ENCODE measurements at places on chromosomes 4 and X. TPM values are rescaled to one million over a fixed set of nuclear protein-coding genes. Genes with fewer than 3 reads are reported as not detected.

SPANXA2 gene
- not detected for total RNA-seq

GPM6B gene
- 1.0 TPM for total RNA-seq

GRCh38 chrX:101642093-101642492, 17.6 kb downstream of the ARMCX2 start:
- H3K27me3 ChIP-seq = no peaks in the 10 kb centered on the region
- H3K27ac ChIP-seq = no peak overlapping the region
- no peak overlapping the region for H3K4me3 ChIP-seq
- no peaks in the 10 kb centered on the region for H3K36me3 ChIP-seq
- no peak for DNase-seq

FRG2 gene
- total RNA-seq = not detected

TLR1 gene
- total RNA-seq = 1.3 TPM

DNA sequence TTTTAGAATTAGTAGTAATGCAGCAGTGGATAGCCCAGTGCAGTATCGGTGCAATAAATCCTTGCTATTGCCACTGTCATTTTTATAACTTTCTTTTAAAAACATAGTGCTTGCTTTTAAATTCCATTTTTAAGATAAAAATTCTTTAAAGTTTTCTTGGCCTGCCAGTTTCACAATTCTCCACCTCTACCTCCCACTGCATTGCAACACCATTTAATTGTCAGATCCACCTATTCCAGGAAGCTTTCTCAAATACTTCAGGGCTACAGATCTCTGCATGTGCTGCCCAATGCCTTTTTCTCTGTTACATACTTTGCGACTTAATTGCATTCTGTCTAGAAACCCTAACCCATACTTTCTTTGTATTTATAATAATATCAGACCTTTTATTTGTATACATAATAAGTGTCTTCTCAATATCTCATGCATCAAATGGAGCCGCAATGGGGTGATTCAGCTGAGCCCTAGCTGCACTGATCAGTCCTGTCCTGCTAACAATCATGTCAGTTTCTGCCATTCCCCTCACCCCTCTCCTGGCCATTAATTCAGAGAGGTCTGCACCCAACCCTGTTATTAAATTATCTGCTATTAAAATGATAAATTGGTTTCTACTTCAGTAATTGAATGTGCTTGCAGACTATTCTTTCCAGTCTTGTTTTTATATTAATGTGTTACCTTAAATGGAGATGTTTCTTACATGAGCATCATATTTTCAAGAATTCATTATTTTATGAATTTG, 193.1 kb downstream of the SLIT2 start:
- no peaks in the 10 kb centered on the region for H3K27me3 ChIP-seq
- no peak overlapping the region for H3K27ac ChIP-seq
- H3K36me3 ChIP-seq = no peaks in the 10 kb centered on the region
- no peak overlapping the region for H3K4me3 ChIP-seq
- no peaks in the 10 kb centered on the region for H3K4me1 ChIP-seq

GRCh38 chr4:61773655-61774245, 573.6 kb downstream of the ADGRL3 start:
- no peak for DNase-seq
- no peaks in the 10 kb centered on the region for H3K36me3 ChIP-seq
- no peak overlapping the region for H3K27ac ChIP-seq
- no peaks in the 10 kb centered on the region for H3K27me3 ChIP-seq
- no peak overlapping the region for H3K4me3 ChIP-seq

DNA sequence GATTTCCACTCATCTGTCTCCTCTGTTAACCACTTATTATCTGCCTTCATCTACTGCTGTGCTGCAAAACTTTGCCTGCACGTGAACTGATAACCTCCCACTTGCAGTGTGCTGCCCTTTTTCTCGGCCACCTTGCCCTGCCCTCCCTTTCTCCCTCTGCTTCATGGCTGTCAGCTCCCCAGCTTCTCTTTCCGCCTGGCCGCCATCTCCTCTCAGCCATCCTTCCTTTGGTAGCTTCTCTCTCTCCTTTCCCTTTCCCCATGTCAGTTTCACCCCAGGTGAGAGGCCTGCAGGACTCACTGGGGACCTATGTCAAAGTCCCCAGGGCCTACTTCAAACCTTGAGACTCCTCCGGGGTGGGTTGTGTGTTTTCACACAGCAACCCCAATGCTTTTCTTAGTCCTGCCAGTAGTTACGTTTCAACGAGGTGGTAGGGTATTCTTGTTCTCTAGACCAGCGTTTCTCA, 6.6 kb downstream of the MSL3 start:
- DNase-seq = no peak
- no peaks in the 10 kb centered on the region for H3K27me3 ChIP-seq
- H3K36me3 ChIP-seq = no peaks in the 10 kb centered on the region

- no peak overlapping the region for H3K27ac ChIP-seq
- no peak overlapping the region for H3K4me3 ChIP-seq
- H3K4me1 ChIP-seq = no peaks in the 10 kb centered on the region
- DNase-seq = no peak
- H3K36me3 ChIP-seq = no peaks in the 10 kb centered on the region
These were observed 13.4 kb upstream of the PAPSS1 start for GRCh38 chr4:107733431-107733925.

DNA sequence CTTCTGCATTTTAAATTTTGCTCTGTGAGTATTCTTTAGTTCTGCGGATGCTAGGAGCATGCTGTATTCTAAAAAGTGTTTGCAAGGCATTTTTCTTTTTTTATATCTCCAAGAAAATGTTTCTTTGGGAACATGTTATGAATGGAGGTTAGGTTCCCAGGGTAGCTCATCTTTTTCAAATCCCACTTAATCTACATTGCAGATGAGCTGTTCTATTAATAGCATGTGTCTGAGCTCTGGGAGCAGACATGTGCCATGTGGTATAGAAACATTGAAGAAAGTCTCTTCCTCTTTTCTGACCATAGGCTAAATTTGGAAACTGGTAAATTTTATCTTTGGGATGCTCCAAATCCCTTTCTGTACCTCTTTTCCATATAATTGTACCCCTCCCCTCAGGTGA, 23.2 kb downstream of the DIAPH2 start:
- no peaks in the 10 kb centered on the region for H3K36me3 ChIP-seq
- no peak overlapping the region for H3K4me3 ChIP-seq
- H3K27me3 ChIP-seq = no peaks in the 10 kb centered on the region
- no peak overlapping the region for H3K27ac ChIP-seq

Measured in fibroblast of lung (primary cell).